ENCODE measurements at places on chromosomes 7 and 10.
A peak's percentile ranks its signal among the peaks of the same experiment; 100 is the strongest.

DNA sequence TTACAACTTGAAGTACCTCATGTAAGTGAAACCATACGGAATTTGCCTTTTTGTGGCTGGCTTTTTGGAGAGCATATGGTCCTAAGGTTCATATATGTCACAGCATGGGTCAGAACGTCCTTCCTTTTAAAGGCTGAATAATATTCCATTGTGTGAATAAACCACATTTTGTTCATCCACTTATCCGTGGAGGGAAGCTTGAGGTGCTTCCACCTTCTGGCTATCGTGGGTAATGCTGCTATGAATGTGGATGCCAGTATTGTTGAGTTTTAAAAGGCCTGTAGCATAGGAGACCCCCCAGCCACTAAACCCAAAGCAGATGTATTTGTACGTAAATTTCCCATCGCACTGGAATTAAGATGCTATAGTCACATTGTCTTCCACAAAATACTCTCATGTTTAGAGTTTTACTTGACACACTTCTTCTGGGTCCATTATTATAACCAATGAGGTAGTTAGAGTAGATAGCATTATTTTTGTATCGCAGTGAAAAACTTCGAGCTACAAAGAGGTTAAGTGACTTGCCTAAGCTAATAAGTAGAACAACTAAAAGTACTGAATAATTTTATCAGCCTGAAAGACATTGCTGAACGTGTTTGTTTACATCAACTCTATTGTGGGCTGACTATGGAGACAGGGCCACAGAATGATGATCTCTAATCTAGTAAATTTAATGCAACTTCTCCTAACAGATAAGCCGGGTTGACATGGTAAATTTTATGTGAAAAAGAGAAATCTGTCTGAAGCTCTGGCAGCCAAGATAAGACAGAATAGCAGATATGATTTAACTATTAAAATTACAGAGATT, 183.0 kb upstream of the CTBP2 start:
- DNase-seq = peak; percentile 10

- no peak for DNase-seq
These were observed 114.2 kb downstream of the SMURF1 start for GRCh38 chr7:99029466-99030435.

DNA sequence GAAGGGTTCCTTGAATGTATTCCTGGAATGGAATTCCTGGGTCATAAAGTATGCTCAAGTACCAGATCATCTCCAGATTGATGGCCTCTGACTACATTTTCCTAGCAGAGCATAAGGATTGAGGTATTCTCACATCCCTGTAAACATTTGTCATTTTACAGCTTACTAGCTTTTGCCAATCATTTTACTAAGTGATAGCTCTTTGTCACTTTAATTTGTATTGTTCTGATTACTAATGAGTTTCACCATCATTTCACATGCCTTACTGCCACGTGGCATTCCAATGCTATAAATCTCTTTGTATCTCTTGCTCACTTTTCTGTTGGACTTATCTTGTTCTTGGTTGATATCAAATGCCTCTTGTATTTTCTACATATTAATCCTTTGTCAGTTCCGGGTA, 68.6 kb upstream of the CACNB2 start:
- no peak for DNase-seq

GRCh38 chr7:10740805-10741204, 232.9 kb upstream of the PHF14 start:
- DNase-seq = no peak

DNA sequence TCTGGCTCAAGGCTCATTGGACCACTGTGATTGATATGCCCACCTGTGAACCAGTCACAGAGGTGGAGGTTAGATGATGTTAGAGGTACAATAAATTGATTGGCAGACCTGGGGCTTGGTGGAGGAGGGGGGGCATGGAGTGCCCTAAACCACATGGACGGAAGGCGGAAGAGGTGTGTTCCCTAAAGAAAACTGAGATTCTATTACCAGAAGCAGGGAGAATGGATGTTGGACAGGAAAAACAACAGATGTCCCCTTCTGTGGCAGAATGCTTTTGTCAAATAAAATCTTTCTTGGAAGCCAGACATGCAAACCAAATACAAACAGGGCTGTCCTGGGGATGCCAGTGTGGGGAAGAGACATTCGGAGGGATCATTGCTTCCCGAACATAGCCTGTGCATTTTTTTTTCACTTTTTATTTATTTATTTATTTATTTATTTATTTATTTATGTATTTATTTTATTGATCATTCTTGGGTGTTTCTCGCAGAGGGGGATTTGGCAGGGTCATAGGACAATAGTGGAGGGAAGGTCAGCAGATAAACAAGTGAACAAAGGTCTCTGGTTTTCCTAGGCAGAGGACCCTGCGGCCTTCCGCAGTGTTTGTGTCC, 433.9 kb downstream of the RPS24 start:
- DNase-seq = no peak

- no peak for DNase-seq
These were observed 41.0 kb upstream of the MRPS16 start for GRCh38 chr10:73293461-73293860.

DNA sequence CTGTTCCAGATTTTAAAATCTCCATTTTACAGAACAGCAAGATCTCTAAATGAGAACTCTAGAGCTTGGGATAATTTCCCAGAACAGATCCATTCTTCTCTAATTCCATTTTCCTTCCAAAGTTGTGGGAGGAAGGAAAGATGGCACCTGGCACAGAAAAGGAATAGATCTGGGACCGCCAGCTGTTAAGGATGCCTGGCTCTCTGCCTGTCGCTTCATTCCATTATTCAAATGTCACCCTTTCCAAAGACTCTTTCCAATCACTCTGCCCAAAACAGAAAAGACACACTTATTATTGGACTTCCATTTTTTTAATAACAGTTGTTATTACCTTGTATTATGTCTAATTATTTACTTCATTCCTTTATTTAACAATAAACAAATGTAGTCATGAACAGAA, 751 bp upstream of the OR9A2 start:
- no peak for DNase-seq

GRCh38 chr7:136163340-136163801, 186.2 kb upstream of the MTPN start:
- DNase-seq = no peak

DNA sequence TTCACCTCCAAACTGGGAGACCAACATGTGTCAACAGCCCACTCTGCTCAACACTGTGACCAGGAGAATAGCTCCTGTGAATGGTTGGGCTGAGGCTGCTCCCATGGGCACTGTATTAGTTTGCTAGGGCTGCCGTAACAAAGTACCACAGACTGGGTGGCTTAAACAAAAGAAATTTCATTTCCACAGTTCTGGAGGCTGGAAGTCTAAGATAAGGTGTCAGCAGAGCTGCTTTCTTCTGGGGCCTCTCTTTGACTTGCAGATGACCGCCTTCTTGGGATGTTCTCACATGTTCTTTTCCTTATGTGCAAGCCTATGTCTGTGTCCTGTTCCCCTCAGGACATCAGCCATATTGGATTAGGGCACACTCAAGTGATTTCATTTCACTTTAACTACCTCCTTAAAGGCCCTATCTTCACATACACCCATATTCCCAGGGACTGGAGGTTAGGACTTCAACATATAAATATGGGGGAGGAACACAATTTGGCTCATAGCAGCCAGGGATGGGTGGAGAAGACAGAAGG, 90.3 kb downstream of the CPED1 start:
- no peak for DNase-seq

GRCh38 chr7:155286686-155287085, 11.0 kb upstream of the INSIG1 start:
- no peak for DNase-seq
